ENCODE measurements at places on chromosomes 16 and 17.
A peak's percentile ranks its signal among the peaks of the same experiment; 100 is the strongest.

DNA sequence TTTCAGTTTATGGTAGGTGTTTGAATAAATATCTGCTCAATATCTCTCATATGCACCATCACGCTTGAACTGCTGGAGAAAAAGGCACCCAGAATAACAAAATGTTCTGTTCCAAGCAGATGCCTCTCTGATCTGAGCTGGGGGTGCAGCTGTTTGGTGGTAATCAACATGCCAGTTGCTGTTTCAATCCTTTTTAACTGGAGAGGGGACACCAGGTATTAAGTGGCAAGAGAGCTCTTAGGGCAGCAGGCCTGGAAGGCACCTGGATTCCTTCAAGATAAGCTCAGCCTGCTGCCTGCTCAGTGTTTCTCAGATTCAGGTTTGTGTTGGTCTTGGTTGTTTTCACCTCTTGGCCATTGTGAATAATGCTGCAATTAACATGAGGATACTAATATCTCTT, 27.2 kb upstream of the VAT1L start:
- H3K36me3 ChIP-seq: no peaks in the 10 kb centered on the region
- no peaks in the 10 kb centered on the region for H3K27me3 ChIP-seq
- no peak overlapping the region for H3K4me3 ChIP-seq
- DNase-seq: no peak

DNA sequence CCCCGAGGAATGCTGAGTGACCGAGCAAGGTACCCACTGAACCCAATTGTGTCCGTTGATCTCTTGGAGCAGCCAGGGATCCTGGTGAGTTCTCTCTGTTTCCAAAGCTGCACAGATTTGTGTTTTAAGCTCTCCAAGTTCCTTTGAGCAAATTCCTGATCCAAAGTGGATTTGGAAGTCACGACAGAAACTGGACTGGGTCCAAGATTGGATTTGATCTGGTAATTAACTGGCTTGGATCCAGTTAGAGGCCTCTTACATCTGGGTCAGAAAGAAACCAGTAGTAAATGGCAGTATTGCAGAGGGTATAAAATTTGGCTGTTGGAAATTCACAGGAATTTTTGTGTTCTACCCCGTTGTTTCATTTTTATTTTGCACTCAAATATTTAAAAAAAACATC, 119.5 kb downstream of the PMP22 start:
- H3K27me3 ChIP-seq: peaks cover 21% of the 10 kb centered on the region
- H3K36me3 ChIP-seq: no peaks in the 10 kb centered on the region
- no peak for DNase-seq
- no peak overlapping the region for H3K4me3 ChIP-seq
- no peak overlapping the region for H3K27ac ChIP-seq
- H3K4me1 ChIP-seq: no peaks in the 10 kb centered on the region

GRCh38 chr16:84563786-84564420, 54.0 kb downstream of the COTL1 start:
- peaks cover 6% of the 10 kb centered on the region for H3K4me1 ChIP-seq
- DNase-seq: no peak
- H3K36me3 ChIP-seq: peaks cover 44% of the 10 kb centered on the region
- H3K4me3 ChIP-seq: no peak overlapping the region

- no peaks in the 10 kb centered on the region for H3K27me3 ChIP-seq
- no peak overlapping the region for H3K4me3 ChIP-seq
- H3K36me3 ChIP-seq: no peaks in the 10 kb centered on the region
- no peak overlapping the region for H3K27ac ChIP-seq
Measured at GRCh38 chr16:84450176-84450865, 54.1 kb downstream of the MEAK7 start.

DNA sequence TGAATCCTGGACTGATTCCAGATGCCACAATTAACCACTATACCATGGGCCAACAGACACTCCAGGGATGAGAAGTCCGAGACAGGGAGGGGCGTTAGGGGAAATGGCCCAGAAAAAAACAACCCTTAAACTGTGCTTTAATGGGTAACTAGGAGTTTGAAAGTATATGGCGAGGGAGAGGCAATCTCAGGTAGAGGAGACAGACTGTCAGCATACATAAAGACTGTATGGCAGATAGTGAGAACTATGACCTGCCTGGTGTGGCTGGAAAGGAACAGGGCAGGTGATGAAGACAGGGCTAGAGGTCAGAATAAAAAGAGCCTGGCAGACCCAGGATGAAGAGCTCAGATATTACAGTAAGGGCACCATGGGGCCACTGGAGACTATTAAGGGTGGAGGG, 8.1 kb downstream of the ZZEF1 start:
- H3K27ac ChIP-seq: no peak overlapping the region
- no peak overlapping the region for H3K4me3 ChIP-seq
- no peak for DNase-seq
- peaks cover 6% of the 10 kb centered on the region for H3K36me3 ChIP-seq
- peaks cover 38% of the 10 kb centered on the region for H3K4me1 ChIP-seq
- H3K27me3 ChIP-seq: no peaks in the 10 kb centered on the region

GRCh38 chr17:81287152-81287551, 8.0 kb downstream of the SLC38A10 start:
- no peak overlapping the region for H3K4me3 ChIP-seq
- peak overlapping the region; percentile 78 for H3K27ac ChIP-seq
- H3K4me1 ChIP-seq: peaks cover 27% of the 10 kb centered on the region
- no peaks in the 10 kb centered on the region for H3K27me3 ChIP-seq
- no peak for DNase-seq

GRCh38 chr16:27618606-27619327, 68.8 kb downstream of the KATNIP start:
- no peaks in the 10 kb centered on the region for H3K27me3 ChIP-seq
- H3K4me1 ChIP-seq: no peaks in the 10 kb centered on the region
- no peak for DNase-seq
- H3K27ac ChIP-seq: no peak overlapping the region
- H3K36me3 ChIP-seq: peaks cover 10% of the 10 kb centered on the region

- H3K27me3 ChIP-seq: peaks cover 3% of the 10 kb centered on the region
- H3K4me3 ChIP-seq: no peak overlapping the region
- peaks cover 3% of the 10 kb centered on the region for H3K4me1 ChIP-seq
- no peaks in the 10 kb centered on the region for H3K36me3 ChIP-seq
Measured at GRCh38 chr17:75511610-75512575, 3.4 kb downstream of the CASKIN2 start.

- peaks cover 65% of the 10 kb centered on the region for H3K27me3 ChIP-seq
- H3K27ac ChIP-seq: no peak overlapping the region
- H3K4me1 ChIP-seq: peaks cover 4% of the 10 kb centered on the region
- no peaks in the 10 kb centered on the region for H3K36me3 ChIP-seq
Measured at GRCh38 chr16:51113236-51114125, 37.6 kb downstream of the SALL1 start.
